ENCODE measurements at places on chromosomes 3 and 15.

- no peak for DNase-seq
These were observed 451.6 kb upstream of the SEMA6D start for GRCh38 chr15:47265686-47266085.

- no peak for DNase-seq
These were observed 70.5 kb downstream of the MGLL start for GRCh38 chr3:127751782-127752181.

- no peak for DNase-seq
These were observed 28.7 kb downstream of the SIDT1 start for GRCh38 chr3:113560831-113561623.

- no peak for DNase-seq
These were observed 101.6 kb downstream of the ZIC4 start for GRCh38 chr3:147304756-147305155.

DNA sequence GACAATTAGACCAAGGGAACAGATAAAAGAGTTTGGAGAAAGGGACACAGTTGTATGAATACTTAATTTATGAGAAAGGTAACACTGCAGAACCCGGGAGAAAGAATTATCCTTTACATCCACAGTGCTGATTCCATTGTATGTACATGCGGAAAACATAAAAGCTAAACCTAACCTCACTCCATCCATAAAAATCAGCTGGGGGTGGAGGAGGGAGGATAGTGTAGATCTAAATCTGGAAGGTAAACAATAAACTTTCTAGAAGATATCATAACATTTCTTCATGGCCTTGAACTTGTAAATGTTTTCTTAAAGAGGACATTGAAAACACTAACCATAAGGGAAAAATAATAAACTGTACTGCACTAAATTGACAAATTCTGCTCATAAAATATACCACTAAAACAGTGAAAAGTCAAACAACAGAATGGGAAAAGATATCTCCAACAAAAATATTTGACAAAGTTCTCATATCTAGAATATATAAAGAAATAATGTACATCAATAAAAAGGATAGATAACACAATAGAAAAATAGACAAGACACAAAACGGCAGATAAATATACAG lies 220.5 kb downstream of the DPH6 start:
- no peak for DNase-seq

GRCh38 chr3:172710664-172711453 lies at the start of gene NCEH1:
Gene NCEH1, minus strand, starts transcription at chr3:172711067. Its CDS starts 83 bp downstream, at chr3:172710984.
- peak; percentile 98 for DNase-seq

DNA sequence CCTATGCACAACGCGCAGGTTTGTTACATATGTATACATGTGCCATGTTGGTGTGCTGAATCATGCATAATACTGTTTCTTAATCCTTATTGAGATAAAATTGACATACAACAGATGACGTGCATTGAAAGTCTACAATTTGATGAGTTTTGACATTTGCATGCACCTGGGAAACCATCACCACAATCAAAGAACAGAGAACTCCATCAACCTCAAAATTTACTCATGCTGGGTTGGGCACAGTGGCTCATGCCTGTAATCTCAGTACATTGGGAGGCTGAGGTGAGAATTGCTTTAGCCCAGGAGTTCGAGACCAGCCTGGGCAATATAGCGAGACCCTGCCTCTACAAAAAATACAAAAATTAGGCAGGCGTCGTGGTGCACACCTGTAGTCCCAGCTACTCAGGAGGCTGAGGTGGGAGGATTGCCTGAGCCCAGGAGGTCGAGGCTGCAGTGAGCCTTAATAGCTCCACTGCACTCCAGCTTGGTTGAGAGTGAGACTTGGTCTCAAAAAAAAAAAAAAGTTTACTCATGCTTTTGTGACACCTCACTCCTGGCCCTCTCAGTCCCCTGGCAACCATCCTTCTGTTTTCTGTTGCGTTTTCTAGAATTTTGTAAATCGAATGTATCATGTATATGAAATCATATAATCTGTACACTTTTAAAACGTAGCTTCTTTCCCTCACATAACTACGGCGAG lies 56.6 kb downstream of the BHLHE40 start:
- no peak for DNase-seq

GRCh38 chr3:132038198-132038825 lies 3.5 kb upstream of the CPNE4 start:
- DNase-seq: peak; percentile 53

GRCh38 chr15:40050788-40051470 lies 11.9 kb upstream of the SRP14 start:
- no peak for DNase-seq

GRCh38 chr15:57282686-57283085 lies 93.6 kb upstream of the CGNL1 start:
- DNase-seq: no peak

- DNase-seq: no peak
These were observed 826 bp downstream of the CCDC66 start for GRCh38 chr3:56557831-56558170.

DNA sequence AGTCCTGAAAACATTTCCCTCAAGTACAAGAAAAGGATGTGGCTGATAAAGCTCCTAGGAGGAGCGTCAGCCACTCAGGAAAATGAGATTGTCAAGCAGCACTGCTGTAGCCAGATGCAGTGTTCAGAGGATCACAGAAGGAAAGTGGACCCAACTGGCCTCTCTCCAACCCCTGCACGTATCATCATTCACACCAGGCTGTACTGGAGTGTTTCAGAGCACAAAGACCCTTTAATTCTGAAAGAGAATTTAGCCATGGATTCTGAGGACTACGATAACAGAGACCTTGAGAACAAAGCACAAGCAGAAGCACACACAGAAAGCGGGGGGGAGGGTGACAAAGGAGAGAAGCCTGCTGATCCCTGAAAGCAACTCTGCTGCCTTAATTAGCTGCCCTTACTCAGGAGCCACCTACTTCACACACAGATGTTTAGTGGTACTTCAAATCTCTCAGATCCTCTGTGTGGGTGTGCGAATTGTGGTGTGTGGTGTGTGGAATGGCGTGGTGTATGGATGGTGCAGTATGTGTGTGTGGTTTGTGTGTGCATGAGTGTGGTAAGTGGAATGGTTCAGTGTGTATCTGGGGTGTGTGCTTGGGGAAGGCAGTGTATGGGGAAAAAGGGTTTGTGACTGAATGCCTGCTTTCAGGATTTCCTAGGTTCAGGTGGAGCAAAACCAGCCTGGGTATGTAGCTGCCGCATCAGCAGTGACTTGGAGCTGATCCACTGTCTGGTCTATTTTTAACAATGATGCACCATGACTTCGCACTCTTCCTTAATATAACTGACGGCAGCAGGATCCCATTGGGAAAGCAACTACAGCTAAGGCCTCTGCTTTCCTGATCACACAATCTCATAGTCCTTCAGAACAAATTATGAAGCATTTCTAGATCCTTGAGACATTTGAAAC lies 192.5 kb downstream of the RSL24D1 start:
- no peak for DNase-seq

DNA sequence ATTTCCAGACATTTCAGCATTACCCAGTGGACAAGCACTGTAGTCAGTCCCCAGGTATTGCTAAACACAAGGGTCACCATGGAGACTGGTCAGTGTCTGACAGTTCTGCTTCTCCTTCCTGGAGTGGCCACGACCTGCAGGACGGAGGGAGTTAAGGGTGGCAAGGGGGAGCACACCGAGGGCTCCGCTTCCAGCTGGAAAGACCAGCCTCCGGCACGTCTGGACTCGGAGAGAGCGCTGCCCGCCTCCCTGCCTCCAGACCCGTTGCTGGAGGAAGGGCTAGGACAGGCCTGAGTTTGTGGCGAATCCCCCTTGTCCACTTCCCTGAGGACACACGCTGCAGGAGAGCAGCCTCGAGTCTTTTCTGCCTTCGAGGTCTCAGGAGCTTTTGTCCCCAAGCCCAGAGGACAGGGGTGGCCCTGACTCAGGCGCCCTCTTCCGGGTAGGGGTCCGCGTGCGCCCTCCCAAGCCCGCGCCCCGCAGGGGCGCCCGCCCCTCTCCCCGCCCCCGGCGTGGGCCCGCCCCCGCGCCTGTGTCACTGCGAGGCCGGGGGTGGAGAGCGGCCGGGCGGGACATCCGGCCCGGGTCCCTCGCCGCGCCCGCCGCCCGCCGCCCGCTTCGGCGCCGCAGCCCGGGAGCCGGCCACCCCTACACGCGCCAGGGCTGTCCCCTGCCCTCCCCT lies at the start of gene CHST14:
CHST14 (plus strand) TSS at position 562 of the 682 bp plus-strand sequence. CDS start 230 bp downstream, outside the sequence.
- peak; percentile 58 for DNase-seq

DNA sequence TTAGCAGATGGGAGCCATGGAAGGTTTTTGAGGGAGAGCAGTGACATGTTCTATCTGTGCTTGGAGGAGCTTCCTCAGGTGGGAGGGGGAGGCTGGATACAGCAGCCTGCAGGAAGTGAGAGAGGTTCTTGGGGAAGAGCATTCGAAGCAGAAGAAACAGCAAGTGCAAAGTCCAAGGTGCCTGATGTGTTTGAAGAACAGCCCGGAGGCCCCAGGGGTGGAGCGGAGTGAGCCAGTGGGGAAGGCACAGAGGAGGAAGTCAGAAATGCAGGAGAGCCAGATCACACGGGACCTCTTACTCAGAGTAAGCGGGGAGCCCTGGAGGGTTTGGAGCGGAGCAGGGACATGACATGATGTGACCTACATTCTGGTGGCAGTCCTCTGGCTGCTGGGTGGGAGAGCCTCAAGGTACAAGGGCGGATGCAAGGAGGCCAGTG lies 10.8 kb downstream of the ITGA11 start:
- no peak for DNase-seq

- peak; percentile 91 for DNase-seq
These were observed 6.2 kb downstream of the PAK6 start for GRCh38 chr15:40244961-40245523.

GRCh38 chr15:66290007-66290406 lies 3.4 kb upstream of the DIS3L start:
- no peak for DNase-seq

DNA sequence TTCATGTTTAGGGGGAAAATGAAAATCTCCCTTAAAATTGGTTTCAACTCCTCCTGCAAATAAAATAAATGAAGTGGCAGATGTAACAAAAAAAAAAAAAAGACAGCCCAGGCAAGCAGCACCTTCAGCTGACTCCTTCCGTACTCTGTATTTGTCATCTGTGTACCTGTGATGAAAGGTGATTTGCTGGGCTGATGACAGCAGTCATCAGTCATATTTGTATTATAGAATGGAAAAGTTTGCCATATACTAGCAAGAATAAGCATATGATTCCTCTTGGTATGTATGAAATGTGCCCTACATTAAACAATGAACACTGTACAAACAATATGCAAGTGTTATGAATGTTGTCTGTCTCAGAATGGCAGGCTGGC lies 44.1 kb upstream of the WWTR1 start:
- no peak for DNase-seq

GRCh38 chr3:178381555-178381954 lies 154.7 kb upstream of the KCNMB2 start:
- no peak for DNase-seq

GRCh38 chr3:128573160-128573559 lies 77.5 kb downstream of the RPN1 start:
- DNase-seq: no peak

DNA sequence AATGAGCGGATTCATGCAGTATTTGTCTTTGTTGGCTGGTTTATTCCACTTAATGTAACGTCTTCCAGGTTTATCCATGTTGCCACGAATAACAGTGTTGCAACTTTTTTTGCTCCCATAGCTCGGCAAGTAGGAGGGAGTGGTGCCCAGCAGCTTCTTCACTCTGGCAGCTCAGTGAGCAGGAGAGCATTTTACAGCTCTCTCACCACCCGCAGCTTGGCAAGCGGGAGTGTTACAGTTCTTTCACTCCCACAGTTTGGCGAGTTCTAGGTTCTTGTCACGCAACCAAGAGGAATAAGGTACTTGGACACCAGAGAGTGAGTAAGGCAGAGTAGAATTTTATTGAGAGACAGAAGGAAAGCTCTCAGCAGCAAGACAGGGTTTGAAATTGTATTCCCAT lies 935.2 kb downstream of the TBL1XR1 start:
- no peak for DNase-seq

DNA sequence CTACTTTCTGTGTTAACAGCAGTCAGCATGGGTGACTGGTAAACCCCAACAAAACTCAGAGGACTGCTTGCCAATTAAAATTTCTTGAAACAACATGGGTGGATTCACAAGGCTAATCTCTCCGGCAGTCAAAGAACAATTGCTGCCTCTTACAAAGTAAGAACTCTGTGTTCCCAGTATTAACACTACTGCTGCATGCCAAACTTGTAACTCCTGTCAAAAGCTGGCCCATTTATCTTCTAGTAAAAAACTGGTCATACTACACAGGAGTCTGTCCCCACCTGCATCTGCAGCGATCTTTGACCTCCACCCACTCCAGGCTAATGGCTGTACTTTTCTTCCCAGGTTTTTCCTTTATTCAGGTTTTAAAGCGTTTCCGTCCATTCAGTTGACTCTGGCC lies 8.7 kb upstream of the ZNF589 start:
- DNase-seq: no peak

DNA sequence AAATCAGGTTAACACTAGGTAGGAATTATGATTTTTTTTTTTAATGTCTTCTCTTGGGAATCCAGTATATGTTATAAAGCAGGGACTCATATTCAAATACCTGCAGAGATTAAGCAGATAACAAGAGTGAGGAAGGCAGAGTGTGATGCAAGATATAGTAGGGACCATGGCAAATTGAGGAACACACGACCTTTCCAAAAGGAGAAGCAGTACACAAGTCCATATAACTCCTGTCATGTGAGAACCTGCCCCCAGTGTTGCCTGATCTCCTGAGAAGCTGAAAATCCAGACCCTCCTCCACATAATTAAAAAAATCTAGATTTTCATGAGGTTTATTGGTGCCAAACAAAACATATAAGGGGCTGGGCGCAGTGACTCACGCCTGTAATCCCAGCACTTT lies 3.6 kb downstream of the RFC4 start:
- no peak for DNase-seq

All from PC-9 (cell line).